ENCODE measurements at places on chromosomes 2 and 18. TPM values are rescaled to one million over a fixed set of nuclear protein-coding genes. Genes with fewer than 3 reads are reported as not detected.

- no peaks in the 10 kb centered on the region for H3K27me3 ChIP-seq
- no peaks in the 10 kb centered on the region for H3K4me1 ChIP-seq
- H3K27ac ChIP-seq: no peak overlapping the region
- no peak for DNase-seq
These were observed 91.2 kb downstream of the GLI2 start for GRCh38 chr2:120826716-120827410.

GRCh38 chr2:86807468-86808275 is 17.0 kb upstream of the CD8A start:
- H3K4me1 ChIP-seq: 0 out of 2 replicates have a peak, but pooled peaks cover 4% of the 10 kb centered on the region
- H3K27ac ChIP-seq: peak overlapping the region; percentile 68
- no peaks in the 10 kb centered on the region for H3K27me3 ChIP-seq

The ITPRIPL1 gene
- 12.2 TPM for total RNA-seq

The C2orf80 gene
- total RNA-seq: not detected

DNA sequence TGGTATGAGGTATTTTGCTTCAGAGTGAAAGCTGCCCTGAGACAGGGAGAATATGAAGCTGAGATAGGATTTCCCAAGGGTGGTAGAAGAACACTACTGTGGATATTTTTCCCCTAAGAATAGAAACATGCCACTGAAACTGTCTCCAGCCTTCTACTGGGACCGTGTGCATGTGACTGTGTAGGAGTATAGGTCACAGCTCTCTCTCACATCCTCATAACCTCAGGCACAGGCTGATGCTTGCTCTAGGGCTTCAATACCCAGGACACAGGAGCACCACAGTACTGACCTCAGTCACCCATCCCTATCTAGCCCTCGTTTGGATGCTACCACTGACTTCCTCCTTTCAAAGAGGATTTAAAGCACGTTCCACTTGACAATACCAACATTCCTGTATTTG is 67.2 kb downstream of the REV1 start:
- no peak overlapping the region for H3K4me3 ChIP-seq
- H3K36me3 ChIP-seq: peaks cover 18% of the 10 kb centered on the region
- H3K27me3 ChIP-seq: no peaks in the 10 kb centered on the region
- H3K27ac ChIP-seq: no peak overlapping the region
